ENCODE measurements at places on chromosomes 11 and 22.

DNA sequence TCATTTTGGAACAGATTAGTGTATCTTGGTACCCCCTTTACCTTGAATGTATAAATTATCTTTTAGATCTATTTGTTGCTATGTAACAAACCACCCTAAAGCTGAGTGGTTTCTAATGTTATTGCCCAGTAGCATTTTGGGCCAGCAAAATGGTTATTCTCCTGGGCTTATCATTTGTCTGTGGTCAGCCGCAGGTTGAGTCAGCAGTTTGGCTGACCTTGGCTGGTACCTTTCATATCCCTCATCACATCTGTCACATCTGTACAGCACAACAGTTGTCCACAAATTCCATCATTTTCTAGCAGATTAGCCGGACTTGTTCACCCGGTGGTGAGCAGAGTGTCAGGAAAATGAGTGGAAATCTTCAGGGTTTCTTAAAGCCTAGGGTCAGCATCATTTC lies 588.5 kb upstream of the ARHGAP42 start:
- DNase-seq: no peak

DNA sequence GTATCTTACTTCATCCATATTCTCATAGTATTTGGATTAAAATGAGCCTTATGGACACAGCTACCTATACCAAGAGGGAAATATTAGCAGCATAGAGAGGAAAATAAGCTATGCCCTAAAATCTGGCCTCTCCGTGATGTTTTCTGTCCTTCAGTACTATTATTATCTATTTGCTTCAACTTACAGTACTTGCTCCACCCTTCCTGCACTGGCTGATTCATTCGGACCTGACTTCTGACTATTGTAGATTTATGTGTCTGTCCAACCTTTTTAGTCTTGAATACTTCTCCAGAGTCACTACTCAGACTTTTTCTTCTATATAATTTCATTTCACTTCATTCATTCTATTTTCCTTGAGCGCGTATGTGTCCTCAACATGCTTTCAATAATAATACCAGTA lies 45.1 kb upstream of the SESN3 start:
- no peak for DNase-seq

- no peak for DNase-seq
Measured at GRCh38 chr11:68934666-68935065, 31.0 kb downstream of the IGHMBP2 start.

- peak; percentile 53 for DNase-seq
Measured at GRCh38 chr11:122981388-122982264, at the start of gene BSX. Gene BSX (minus strand): TSS chr11:122981834. CDS start chr11:122981671, 163 bp downstream.

- DNase-seq: no peak
Measured at GRCh38 chr11:119236891-119237290, 30.8 kb downstream of the CBL start.

- DNase-seq: no peak
Measured at GRCh38 chr11:57473285-57473841, 13.0 kb downstream of the RTN4RL2 start.

DNA sequence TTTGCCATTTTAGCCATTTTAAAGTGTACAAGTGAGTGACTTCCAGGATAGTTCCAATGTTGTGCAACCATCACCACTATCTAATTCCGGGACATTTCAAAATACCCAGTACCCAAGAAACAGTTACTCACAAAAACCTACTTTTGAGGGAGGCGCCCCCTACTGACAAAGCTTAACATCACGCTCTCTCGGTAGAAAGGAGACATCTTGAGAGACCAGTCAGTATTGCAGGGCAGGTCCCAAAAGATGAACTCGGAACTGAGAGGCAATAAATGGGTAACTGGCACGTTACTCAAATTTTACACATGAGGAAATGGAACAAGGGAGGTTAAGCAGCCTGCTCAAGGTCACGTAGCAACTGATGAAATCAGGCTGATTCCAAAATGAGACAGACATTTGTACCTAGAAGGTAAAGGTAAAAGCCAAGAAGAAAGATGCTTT lies 50.0 kb upstream of the POU2AF1 start:
- peak; percentile 54 for DNase-seq

- no peak for DNase-seq
Measured at GRCh38 chr11:90407350-90407749, 184.5 kb upstream of the CHORDC1 start.

- no peak for DNase-seq
Measured at GRCh38 chr11:7936615-7937014, 4.9 kb downstream of the OR10A3 start.

- no peak for DNase-seq
Measured at GRCh38 chr11:83410605-83411565, 124.7 kb upstream of the CCDC90B start.

GRCh38 chr11:17263769-17264168 lies 12.8 kb upstream of the NUCB2 start:
- no peak for DNase-seq

DNA sequence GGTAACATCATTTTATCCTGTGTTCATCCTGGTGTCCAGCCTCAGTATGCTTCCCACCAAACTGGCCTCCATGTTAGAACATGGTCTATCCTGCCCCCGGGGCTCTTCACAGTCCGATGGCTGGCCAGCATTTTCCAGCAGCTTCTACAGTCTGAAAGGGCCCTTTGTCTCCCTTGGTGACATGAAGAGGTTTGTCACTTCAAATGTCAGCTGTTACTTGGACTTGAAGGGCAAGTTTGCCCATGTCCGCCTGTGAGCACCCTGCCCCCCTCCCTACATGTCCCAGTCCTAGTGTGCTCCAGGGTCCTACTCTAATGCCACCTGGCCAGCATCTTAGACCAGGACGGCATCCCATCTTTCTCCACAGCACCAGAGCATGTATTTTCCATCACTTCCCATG lies 24.7 kb downstream of the PATZ1 start:
- no peak for DNase-seq

DNA sequence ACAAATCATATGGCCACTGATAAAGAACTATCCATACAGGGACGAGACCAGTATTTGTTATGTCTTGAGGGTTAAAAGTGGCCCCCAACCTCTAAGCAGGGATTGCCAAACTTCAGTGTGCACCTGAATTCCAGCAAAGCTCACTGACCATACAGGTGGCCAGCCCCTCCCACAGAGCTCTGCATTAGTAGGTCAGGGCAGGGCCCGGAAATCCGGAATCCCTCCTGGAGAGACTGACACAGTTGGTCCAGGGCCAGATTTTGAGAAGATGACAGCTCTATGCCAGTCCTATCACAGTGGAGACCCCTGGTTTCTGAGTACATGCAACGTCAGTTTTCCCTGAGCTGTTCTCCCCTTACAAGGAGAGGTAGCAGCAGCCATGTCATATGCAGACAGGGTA lies 20.8 kb downstream of the VPS37C start:
- DNase-seq: no peak

DNA sequence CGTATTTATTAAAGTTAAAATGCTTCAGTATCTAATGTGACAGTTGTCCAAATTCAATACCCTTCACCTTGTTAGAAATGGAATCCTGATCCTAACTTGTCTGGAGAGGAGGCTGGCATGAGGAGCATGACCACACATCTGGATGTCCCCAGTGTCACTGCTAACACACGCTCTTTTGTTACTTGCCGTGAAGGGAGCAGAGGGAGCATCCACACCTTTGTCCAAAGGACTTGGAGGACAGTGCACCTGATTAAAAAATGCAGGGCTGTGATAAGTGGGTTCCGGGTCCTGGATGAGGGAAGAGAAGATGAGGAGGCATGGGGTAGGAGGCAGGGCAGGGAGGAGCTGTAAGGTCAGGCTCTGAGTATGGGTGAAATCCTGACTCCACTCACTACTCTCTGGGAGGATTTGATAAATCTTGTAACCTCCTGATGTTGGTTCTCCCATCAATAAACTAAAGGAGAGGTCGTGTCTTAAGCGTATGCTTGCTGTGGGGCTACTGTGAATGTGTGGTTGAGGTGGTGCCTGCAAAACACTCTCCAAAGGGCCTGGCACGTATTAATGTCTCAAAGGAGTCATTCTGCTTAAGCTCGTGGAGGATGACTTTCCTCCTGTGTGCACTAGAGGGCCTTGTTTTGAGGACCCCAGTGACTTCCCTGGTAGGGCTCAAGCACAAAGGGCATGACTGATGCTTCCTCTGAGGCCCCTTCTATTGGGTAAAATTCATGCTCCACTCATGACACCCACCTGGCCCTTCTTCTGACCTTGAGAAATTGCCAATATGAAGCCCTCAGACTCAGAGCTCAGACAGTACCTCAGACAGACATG lies 16.8 kb upstream of the IGLL5 start:
- DNase-seq: no peak

DNA sequence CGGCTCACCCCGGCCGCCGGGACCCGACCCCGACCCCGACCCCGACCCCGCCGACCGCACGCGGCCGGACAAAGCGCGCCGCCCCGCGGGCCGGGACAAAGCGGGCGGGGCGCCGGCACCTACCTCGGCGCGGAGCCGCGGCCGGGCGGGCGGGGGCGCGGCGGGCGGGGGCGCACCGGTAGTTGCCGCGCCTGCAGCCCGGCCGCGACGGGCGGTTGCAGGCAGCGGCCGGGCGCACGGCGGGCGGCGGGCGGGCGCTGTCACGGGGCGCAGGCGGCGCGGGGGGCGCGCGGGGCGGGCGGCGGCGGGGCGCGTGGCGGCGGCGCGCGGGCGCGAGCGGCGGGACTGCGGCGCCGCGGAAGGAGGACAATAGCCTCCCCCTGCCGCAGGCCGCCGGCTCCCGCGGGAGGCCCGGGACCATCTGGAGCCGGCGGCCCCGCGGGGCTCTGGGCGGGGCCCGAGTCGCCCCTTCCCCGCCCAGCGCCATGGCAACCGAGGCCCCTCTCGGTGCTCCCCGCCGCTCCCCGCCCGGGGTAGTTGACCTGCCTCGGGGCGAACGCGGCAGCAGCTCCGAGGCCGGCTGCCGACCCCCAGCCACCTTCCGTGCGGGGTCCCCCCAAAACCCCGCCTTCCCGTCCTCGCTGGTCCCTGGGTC lies 851 bp downstream of the SPTBN2 start:
- DNase-seq: no peak

DNA sequence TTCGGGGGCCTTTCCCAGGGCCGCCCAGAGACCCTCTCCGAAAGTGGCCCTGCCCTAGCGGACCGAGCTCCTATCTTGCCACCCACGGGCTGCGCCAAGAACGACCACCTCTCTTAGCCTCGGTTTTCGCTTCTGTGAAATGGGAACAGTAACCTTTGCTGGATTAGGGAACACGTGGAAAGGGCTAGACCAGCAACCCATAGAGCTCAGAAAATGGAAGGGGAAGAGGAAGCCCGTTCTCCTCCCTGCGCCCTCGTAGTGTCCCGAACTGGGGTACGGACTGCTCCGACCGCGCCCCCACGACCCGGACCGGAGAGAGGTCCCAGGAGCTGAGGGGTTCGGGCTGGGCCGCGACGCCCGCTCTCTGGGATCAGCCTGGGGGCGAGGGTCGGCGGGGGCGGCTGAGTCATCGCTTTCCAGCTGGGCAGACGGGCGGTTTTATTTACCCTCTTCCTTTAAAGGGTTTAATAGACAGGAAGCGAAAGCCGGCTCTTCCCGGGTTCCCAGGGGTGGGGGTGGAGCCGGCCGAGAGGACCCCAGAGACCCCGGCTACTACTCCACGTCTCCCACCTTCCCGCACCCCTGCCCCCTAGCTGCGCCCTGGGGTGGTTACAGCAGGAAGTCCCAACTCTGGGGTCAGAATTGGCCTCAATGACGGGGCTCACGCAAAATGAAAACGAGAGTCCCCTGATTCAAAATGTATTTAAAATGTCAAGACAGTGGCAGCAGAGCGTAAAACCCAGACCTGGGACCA lies 907 bp upstream of the PHLDA2 start:
- peak; percentile 38 for DNase-seq

DNA sequence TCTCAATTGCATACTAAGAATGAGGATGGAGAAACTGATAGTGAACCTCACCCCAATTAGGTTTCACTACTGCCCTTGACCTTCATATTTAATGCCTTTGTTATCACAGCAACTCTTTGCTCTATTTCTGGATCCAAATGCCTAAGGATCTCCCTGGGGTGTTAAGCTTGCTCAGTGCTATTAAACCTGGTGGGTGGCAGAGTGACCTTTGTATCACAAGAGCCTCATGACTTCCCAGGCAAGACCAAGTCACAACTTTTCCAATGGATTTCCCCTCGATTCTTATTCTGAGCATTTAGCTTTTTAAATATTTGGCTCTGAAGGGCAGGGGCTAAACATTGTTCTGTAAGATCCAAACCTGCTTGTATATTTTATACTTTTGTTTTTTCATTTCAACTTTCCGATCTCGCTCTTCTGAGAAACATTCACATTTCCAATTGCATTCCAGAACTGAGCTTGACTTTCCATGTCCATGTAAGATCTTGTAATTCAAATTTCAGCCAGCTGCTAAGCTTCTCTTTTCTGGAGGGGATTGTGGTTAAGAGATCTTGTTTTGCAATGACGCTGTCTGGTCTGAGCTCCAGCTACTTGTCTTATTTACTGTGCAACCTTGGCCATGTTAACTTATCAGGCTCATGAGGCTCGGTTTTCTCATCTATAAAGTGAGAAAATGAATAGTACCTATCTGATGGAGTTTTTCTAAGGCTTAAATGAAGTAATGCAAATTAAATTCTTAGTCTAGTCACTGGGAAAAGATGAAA lies 6.4 kb upstream of the EHF start:
- DNase-seq: no peak

- no peak for DNase-seq
Measured at GRCh38 chr11:6565988-6566703, 37.3 kb downstream of the RRP8 start.

DNA sequence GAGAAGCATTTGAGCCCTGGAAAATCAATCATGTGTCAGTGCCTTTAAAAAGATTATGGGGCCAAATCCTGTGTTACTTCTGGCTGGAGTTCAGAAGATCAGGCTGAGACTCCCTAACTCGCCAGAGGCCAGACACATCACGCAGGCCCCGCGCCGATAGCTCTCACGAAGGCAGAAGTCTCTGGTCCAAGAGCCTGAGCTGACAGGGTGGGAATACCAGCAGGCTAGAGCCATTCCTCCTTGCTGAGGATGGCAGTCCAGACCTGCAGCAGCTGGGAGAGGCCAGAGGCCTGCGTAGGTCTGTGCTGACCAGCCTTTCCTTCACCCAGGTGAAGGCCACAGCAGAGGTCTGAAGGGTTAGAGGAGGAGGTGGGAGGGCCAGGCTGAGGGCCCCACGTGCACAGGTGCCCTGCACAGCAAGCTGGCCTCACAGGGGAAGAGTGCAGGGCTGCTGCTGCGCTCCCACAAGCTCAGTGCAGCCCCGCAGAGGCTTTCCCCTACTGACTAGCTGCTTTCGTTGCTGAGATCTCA lies 52.9 kb downstream of the ST14 start:
- DNase-seq: no peak

GRCh38 chr11:75029836-75030631 lies 41.3 kb downstream of the NEU3 start:
- no peak for DNase-seq

DNA sequence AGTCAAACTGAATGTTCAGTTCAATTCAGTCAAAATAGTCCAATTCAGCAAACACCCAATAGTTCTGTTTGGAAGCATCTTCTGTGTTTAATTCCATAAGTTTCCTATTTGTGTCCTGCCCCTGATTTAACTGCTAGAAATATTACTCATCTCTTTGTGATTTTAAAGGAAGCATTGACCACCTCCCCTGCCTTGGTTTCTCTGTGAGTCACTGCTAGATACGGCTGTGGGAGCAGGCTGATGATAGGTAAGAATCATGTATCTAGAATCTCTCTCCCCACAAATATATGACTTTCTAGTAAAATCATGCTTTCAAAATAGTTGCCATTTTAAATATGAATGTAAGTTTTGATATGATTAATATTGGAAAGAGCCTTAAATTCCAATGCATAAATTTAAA lies 888.5 kb downstream of the NTM start:
- no peak for DNase-seq

GRCh38 chr11:102006835-102007566 lies 40.2 kb upstream of the CFAP300 start:
- DNase-seq: no peak

Data from activated CD8-positive, alpha-beta memory T cell treated with anti-CD3 and anti-CD28 coated beads, Interleukin-2, amount 50 U/mL, for 4 hours (primary cell).